ENCODE measurements at places on chromosomes 7 and 10.

DNA sequence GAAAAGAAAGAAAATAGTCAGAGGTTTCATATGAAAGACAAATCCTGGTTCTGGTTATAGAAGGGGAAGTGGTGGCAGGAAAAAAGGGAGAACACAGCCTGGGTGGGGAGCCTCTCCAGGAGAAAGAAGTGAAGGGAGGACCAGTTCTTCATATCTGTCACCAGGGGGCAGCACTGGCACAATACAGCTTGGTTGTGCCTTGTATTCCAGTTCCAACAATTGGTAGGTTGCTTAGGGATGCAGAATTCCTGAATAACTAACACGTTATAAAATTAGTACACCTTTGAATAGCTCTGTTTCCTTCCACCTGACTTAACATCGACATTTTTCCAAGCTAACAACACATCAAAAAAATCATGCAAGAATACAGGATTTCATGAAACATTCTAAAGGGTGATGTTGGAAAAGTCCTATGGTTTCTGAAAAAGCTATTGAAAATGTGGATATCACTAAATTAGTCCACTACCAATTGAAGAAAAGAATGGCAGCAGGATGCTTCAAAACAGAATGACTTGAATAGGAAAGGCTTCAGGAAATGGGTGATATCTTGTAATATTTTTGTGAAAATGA, 52.9 kb downstream of the CYP26A1 start:
- no peak for DNase-seq

- DNase-seq = no peak
These were observed 16.6 kb downstream of the DENND2A start for GRCh38 chr7:140623980-140624379.

DNA sequence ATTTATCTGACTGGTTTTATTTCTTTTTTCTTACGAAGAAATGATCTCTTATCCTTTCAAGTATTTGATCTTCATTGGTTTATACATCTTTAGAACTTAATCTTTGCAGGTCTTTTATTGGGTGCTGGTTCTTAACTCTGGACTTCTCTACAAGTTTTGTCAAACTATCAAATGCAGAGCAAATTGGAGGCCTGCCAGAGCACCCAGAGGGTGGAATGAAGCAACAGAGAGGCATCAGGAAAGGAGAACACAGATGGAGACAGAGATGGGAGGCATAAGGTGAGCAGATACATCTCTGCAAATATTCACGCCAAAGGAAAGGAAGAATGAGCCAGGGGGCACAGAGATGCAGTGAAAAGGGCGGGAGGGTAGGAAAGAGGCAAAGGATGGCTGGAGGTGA, 130.3 kb downstream of the PKD1L1 start:
- no peak for DNase-seq

DNA sequence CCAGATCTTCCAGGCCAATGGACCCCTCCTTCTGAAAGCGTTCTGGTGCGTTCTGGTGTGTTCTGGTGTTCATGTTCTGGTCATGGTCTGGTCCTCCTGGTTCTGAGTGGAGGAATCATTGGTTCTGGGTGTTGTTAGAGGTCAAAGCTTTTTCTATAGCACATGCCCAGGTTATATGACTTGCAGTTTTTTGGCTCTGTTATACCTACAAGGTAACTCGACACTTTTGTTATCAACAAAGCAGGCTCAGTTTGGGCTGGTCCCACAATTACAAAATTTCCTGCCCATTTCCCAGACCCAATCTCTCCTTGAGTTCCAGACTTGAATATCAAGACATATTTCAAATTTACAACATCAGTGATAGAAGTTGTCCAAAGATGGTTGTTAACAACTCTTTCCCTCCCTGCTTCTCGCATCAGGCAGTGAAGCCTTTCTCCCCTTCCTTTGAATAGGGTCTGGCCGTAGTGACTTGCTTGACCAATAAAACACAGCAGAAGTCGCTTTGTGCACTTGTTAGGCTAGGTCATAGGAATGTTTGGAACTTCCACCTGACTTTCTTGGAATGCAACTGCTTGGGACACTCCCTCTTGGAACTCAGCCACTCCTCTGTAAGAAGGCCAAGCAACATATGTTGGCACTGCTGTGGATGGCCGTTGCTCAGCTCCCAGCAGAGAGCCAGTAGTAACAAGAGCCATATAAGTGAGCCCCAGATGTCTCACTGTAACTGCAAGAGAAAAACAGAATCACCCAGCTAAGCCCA, 83.1 kb upstream of the STEAP1B start:
- no peak for DNase-seq

DNA sequence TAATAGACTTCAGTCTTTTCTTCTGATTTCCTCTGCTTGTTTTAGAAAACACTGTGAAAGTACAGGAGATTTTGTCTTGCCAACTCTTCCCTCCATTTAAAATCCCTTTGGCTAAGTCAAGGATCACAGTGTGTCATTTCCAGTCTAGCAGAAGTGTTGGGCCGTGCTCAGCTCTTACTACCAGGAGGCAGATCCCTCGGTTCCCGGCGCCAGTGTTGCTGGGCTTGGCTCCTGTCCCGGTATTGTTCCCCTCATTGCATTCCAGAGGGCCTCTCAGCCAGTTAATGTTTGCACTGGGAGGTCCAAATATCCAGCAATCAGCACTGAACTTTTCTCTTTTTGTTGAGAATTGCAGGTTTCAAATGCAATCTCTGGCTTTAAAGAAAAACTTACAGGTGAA, 612.1 kb upstream of the MGMT start:
- DNase-seq = peak; percentile 92

GRCh38 chr7:147380926-147381325, 1209.6 kb upstream of the C7orf33 start:
- DNase-seq = no peak

Measured in sciatic nerve (tissue), 2 donors.